ENCODE measurements at places on chromosomes 12 and 14.

DNA sequence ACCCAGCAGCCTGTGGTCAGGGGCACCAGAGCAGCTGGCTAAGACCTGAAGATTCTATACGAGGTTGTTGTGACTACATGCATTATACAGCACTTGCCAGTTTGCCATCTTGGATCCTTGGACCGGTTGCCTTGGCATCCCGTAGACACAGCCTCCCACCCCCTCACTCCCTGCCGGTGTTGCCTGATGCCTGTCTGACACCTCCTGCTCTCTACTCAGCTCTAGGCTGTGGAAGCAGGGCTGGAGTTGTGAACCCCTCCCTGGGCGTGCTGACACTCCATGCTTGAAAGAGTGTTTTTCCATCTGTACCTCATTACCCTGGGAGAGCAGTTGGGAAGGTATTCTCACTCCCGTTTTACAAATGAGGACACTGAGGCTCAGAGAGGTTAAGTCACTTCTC lies 2.5 kb downstream of the CHGA start:
- DNase-seq = no peak

DNA sequence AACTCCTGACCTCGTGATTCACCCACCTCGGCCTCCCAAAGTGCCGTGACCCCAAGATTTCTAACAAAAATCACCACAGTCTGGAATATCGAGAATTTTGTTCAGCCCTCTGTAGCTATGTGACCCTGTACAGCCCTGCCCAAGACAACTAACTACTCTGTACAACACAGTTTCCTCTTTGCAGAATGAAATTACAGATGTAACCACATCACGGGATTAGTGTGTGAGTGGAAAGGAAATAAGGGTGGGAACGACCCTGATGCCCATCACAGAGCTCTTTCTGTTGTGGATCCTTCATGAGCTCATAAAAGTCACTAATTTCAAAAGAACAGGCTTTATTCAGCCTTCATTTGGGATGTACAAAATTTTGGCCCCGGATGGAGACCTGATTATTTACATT lies 50.5 kb upstream of the KRR1 start:
- DNase-seq = no peak

DNA sequence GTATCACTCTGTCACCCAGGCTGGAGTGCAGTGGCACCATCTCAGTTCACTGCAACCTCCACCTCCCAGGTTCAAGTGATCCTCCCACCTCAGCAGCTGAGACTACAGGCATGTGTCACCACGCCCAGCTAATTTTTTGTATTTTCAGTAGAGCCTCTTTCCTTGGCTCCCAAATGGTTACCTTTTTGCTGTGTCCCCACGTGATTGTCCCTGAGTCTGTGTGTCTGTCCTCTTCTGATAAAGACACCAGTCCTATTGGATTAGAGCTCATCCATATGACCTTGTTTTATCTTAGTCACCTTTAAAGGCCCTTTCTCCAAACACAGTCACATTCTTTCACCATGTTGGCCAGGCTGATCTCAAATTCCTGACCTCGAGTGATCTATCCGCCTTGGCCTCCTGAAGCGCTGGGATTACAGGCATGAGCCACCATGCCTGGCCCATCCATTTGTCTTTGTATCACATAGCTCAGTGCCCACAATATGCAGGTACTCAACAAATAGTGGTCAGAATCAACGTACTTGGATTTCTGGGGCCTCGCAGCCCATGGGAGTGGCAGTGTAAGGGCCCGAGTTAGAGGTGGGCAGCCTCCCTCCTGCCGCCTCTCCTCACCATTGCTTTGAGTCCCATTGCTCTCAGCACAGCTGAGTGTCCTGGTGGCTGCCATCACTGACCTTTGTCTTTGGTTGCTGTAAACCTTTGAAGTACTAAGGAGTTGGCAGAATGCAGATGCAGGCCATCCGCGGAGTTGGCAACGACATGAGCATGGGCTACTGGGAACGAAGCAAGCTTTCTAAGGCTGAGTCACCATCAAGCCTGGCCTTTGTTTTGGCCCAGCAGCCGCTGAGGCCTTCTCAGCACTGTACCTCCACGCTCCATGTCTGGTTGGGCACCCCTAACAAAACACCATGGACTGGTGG lies 9.3 kb downstream of the TPCN1 start:
- DNase-seq = peak; percentile 53

- DNase-seq = peak; percentile 37
Measured at GRCh38 chr12:103768467-103769123, 72.4 kb downstream of the NT5DC3 start.

- DNase-seq = peak; percentile 84
Measured at GRCh38 chr12:3644104-3644503, 108.8 kb downstream of the CRACR2A start.

GRCh38 chr12:98838231-98838647 lies 193.1 kb downstream of the APAF1 start:
- DNase-seq = no peak
